ENCODE measurements at places on chromosomes 12 and 14.

GRCh38 chr14:93944348-93945069, 17.4 kb downstream of the FAM181A start:
- DNase-seq: no peak

DNA sequence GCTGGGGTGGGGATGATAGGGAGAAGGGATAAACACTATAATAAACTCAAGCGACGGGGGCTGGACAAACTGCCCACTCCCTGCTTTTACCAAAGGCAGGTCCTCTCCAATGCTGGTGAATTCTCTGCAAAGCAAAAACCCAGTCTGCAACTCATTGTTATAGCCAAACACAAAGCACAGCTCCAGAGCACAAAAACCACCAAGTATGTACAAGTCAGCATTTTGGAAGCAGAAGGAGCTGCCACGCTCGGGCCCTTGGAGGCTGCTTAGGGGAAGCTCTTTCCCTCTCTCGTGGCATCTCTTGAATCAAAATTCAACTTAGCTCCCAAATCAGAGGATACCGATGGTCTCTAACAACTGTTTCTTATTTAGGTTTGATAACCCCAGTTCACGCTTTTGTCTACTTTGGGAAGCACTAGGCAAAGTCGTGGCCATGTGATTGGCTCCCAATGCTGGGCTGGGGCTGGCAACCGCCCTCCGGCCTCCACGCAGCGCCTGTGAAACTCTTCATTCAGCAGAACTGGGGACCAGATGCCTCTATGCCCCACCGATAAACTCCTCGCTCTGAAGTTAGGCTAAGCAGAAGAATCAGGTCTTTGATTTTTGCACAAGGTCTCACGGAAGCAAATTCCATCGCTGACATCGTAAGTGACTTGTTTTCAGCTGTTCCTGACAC, 158.5 kb upstream of the FOXN3 start:
- no peak for DNase-seq

- peak; percentile 80 for DNase-seq
Measured at GRCh38 chr14:71665157-71665556, 267.1 kb upstream of the RGS6 start.

- DNase-seq: peak; percentile 48
Measured at GRCh38 chr14:23548351-23549318, 2.9 kb downstream of the ZFHX2 start.

DNA sequence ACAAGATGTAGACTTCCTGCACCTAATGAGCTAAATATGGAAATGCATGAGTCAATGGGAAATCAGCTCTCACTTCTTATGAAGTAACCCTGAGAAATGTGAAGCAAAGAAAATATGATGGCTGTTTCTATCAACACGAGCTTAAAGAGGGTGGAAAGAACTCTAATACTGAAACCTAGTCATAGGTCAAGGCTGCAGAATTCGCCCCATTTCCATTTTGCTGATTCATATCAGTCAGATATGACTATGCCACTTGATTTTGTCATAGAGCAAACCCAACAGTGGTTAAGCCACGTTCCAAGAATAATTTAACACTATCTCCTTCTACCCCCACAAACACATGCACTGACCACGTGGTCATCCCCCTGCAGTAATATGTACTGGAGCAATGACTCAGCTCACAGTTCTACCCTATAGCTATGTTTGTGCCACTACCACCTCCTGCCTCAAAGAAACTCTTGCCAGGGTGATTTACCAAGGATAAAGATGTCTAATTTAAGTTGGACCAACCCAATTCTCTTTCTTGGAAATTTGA, 157.5 kb downstream of the TMTC3 start:
- peak; percentile 92 for DNase-seq

GRCh38 chr12:83827193-83827592, 1085.4 kb downstream of the SLC6A15 start:
- no peak for DNase-seq

- DNase-seq: no peak
Measured at GRCh38 chr14:101948666-101949216, 15.6 kb upstream of the DYNC1H1 start.

GRCh38 chr12:41881891-41882805, 262.5 kb downstream of the GXYLT1 start:
- no peak for DNase-seq

DNA sequence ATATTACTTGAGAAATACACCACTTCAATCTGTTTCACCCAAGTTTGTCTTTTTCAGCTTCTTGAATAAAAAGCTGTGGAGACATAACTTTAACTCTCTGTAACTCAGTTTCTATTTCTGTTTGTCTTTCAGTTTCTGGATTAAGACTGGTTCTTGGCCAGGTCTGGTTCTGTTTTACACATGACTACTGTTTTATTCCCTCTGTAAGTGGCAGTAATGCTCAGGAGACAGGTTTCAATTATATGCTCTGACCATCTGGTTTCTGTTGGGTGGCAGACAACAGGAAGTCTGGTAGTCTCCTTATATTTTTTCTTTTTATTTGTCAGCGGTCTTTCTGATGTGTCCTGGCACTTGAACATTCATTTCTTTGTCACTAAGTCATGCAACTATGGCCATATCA, 102.9 kb downstream of the RPS29 start:
- DNase-seq: no peak

DNA sequence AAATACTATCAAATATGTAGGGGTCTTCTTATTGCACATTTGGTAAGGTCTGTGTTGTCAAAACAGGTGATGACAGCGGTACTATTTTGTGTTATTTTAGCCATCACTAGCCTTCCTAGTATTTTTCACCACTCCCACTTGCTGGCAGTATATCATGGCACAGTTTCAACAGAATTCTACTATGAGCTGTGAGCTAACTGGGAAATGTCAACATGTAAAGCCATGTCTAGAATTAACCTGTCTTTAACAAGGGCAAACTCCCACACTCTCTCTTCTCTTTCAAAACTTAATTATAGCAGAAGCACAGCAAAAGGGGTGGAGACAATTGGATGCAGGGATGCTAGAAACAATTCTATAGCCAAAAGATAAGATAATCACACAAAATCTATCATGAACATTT, 253.4 kb downstream of the PAX9 start:
- DNase-seq: no peak

DNA sequence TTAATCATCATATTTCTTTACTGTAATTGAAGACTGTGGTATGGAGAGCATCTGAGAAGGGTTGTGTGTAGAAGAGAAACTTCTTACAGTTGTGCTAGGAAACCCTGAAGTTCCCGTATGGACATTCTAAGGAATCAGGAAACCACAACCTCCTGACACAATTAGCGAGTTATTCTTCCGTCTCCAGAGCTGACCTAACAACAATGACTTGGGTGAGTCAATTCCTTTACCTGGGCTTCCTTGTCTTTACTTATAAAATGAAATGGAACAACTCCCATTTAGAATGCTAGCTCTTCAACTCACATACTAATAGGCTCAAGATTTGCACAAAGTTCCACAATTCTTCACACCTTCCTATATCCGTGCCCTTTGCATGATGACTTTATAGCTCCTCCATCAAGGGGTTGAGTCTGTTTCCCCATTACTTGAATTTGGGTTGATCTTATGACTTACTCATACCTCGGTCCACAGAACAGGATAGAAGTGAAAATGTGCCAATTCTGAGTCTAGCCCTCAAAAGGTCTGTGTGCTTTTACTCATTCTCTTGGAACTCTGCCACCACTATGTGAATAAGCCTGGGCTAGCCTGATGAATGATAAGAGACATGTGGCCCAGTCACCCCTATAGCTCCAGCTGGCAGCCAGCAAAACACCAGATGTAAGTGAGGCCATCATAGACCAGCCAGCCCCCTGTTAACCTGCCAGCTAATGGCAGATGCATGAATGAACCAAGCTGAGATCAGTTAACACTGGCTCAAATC, 459.4 kb downstream of the ETNK1 start:
- DNase-seq: peak; percentile 69

DNA sequence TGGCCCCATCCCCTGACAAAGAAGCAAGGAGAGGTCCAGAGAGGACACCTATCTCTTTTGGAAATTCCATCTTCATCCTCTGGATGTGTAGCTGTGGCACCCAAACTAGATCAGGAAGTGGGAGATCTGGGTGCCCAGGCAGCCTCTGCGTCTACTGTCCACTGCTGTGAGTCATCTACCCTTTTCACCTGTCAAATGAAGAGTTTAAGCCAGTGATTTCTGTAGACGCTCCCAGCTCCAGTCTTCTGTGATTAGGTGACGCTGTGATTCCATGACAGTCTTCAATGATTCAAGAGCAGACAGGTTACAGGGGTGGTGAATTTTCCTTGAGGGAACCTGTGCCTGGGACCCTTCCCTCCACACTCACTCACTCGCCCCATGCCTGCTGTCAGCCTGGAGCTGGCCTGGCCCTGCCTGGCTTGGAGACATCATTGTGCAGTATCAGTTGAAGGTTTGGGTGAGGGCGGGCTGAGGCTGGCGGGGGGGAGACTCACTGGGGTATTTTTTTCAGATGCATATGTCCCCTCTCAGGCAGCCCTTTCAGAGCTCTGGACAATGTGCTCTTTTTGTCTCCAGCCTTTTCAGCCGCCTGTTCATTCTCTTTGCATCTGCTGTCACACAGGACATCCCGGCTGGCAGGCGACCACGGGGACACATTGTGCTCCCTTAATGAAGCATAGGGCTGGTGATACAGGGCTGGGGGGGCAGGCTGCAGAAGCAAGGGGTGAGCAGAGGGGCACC, 56.8 kb upstream of the PARP11 start:
- no peak for DNase-seq

DNA sequence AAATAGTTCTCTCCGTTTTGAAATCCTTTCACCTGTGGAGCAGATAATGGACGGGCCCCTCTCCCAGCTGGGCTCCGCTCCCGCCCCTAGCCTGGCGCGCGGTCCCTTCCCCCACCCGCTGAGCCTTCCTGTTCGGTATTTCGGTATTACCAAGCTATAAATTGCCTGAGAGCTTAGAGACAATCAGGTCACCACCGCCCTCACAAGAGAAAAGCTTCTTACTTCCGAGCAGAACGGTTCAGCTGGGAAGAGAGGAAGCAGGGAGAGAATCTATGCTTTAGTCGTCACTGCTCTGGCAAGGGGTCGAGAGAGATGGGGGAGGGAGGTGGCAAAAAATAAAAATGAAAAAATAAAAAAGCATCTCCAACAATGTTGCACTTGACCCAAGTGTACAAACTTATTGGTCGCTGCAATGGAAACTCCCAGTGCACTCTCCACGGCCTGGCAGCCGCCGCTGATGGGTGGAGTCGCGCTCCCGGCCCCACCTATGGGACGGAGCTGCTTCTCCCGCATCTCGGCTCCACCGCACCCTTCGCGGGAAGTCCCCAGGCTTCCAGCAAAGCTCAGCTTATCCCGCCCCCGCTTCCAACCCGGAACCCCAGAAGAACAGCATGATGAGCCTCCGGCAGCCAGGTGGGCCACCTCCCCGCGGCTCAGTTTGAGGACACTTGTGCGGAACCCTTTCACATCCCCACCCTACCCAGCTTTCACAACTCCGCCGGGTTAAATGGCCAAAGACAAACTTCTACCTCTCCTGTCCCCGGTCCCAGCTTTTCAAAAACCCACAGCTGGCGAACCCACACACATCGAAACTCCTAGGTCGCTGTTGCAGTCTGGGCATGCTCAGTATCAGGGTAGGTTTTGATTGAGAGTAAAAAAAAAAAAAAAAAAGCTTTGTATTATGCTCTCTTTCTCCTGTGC, 832 bp upstream of the SYT1 start:
- DNase-seq: peak; percentile 59

- DNase-seq: peak; percentile 47
Measured at GRCh38 chr14:65237941-65238340, 135.6 kb upstream of the MAX start.

GRCh38 chr12:8996682-8997405, 7.5 kb downstream of the KLRG1 start:
- DNase-seq: peak; percentile 3

DNA sequence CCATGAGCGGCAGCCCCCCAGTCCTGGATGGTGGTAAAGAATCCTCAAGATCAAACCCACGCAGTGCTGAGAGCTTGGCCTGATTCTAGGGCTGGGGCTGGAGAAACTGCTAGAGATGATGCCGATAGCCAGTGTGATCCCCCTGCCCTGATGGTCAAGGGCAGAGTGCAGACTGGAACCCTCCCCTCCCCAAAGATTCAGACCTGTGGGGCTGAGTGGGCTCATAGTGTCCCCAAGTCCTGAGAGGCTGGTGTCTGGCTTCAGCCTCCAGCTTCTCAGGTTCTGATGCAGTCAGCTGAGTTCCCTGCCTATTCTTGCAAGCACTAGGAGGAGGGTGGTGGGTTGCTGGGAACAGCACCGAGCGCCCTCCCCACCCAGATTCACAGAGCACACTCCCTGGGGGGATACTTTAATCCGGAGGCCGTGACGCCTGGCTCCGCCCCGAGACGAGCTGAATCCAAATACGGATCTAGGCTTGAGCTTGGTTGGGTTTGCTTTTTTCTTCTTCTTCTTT, 11.9 kb downstream of the RHOF start:
- no peak for DNase-seq

DNA sequence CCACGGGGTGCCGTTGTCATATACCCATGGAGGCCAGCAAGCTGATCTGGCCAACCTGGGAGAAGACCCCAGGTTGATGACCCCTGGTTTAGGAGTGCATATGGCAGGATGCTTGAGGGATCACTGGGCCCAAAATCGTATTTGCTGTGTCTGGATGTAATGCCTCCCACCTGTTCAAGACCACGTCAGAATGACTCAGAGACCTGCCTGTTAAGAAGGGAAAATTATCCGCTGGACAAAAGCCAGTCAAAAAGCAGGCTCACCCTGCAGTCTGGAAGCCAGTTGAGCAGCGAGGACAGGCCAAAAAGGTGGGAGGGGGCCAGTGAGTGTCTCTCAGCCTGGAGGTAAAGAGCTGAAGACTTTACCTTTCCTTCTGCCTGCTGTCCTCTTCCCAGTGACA, 449.2 kb downstream of the DPF3 start:
- DNase-seq: no peak

DNA sequence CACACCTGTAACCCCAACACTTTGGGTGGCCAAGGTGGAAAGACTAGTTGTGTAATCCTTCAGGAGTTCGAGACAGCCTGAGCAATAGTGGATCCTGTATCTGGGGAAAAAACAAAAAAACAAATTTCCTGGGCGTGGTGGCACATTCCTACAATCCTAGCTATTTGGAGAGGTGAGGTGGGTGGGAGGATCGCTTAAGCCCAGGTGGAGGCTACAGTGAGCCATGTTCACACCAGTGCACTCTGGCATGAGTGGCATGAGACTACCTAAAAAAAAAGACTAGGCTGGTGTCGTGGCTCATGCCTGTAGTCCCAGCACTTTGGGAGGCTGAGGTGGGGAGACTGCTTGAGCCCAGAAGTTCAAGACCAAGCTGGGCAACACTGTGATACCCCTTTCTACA, 17.2 kb downstream of the PTGES3 start:
- DNase-seq: no peak
